Fibroblast of lung (primary cell): ENCODE measurements at places on chromosomes 1 and 21. TPM values are rescaled to one million over a fixed set of nuclear protein-coding genes. Genes with fewer than 3 reads are reported as not detected.

The ACTA1 gene
- total RNA-seq = not detected in 2 replicates

The AMY2B gene
- total RNA-seq = 3.6 and 4.0 TPM in 2 replicates

DNA sequence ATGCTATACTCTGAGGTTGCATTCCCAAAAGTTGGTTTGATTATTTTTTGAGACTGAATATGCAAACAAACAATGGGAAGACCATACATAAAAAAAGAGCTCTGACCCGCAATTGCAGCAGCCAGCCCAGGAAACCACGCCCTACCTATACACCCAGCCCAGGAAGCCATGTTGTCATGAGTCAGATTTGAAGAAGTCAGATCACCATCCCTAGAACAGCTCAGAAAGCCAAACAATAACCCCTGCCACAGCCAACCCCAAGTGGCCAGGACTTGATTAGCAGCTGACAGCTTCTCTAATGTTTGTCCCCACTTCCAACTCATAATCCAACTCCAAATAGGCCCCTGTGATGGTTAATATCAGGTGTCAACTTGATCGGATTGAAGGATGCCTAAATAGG, 621.9 kb downstream of the NPHP4 start:
- no peak for DNase-seq

GRCh38 chr1:32239337-32239736, 7.7 kb upstream of the FAM167B start:
- no peak for DNase-seq

GRCh38 chr1:152761609-152762213, 3.9 kb downstream of the KPRP start:
- DNase-seq = no peak

The AK5 gene
- total RNA-seq = 21.6 and 87.7 TPM in 2 replicates
